ENCODE measurements at places on chromosomes 3 and 15. TPM values are rescaled to one million over a fixed set of nuclear protein-coding genes. Genes with fewer than 3 reads are reported as not detected.

DAZL gene
- total RNA-seq: not detected

CYP1A2 gene
- total RNA-seq: not detected

HRG gene
- not detected for total RNA-seq

KLHDC8B gene
- 37.9 TPM for total RNA-seq

All from bronchial epithelial cell (primary cell).